NCI-H460 (cell line): ENCODE measurements at places on chromosomes 7 and 10.

GRCh38 chr7:27723085-27723484, 16.9 kb upstream of the TAX1BP1 start:
- peak; percentile 53 for DNase-seq

DNA sequence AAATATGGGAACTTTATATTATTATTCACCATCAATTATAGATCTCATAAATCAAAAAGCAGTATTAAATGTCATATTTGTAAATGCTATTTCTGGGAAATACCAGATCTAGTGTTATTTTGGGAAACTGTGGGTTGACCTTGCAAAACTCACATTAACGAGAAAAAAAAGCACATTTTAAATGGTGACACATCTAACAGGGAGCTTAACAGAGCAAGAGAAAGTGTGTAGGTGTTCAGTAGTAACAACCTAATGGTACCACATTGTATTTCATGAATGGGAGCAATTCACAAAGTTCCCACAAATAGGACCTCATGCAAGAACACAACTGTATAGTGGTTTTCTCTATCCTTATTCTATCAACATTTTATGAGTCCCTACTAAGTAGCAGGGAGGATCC, 26.2 kb upstream of the HDAC9 start:
- no peak for DNase-seq

- DNase-seq: no peak
These were observed 135.4 kb upstream of the PRPS1L1 start for GRCh38 chr7:18163091-18163490.

DNA sequence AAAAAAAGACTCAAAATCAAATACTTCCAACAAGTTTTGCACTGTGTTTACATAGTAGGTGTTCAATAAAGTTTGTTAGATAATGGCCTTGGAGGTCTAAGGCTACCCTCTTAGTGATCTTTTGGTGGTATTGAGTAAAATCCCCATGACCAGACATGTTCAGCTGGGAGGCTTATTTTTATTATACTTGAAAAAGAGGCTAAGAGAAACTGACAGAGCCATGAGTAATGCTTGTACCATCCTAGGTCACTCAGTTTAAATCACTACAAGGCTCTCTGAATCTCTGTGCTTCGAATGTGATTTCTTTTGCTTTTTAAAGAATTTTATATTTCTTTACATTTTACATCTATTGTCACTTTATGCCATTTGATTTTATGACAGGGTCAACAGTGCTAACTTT, 90.5 kb downstream of the TWIST1 start:
- DNase-seq: no peak

DNA sequence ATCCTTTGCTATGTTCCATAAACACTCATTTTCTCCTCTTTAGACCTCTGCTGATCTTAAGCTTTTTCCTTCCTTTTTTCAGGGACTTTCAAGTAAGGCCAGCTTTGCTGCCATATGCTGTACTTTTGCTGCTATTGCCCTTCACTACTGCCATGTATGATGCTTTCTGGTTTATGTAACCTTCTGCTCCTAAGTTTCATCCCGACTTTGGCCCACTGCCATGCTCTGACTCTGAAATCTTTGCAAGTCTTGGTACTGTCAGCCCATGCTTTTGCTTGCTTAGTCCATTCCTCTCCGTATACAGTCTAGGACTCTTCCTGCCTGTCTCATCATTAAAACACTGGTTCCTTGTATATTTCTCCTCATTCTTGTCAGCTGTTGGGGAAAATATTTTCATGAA, 152.4 kb downstream of the RNF133 start:
- DNase-seq: no peak

DNA sequence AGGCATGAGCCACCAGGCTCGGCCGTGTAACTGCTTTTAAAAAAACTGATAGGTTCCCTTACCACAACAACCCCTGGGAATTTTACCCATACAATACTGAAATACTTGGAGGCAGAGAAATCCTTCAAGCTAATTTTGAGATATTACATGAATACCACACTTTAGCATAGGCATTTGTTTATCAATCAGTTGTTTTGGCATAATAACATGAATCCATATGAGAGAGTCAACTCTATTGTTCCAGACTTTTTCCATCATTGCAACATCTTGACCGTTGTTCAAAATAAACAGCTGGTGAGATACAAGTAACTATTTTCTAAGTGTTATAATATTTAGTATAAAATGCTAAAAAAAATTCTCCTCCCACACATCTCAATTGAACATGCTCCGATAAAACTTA, 36.8 kb downstream of the LAMB4 start:
- DNase-seq: no peak

DNA sequence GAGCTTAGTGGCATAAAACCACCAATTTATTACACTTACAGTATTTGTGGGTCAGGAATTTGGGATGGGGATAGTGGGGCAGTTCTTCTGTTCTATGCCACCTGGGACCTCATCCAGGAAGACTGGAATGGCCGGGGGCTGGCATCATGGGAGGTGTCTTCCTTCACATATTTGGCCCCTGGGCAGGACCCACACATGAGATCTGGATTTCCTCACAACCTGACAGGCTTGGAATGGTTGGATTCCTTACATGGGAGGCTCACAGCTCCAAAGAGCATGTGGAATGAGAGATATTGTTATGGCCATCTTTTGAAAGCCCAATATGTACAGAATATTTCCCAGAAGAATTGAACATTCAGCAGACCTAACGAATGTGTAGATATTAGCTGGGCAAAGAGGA, 21.9 kb downstream of the LSMEM1 start:
- DNase-seq: no peak

GRCh38 chr7:26614503-26614902, 249.9 kb downstream of the SKAP2 start:
- no peak for DNase-seq

DNA sequence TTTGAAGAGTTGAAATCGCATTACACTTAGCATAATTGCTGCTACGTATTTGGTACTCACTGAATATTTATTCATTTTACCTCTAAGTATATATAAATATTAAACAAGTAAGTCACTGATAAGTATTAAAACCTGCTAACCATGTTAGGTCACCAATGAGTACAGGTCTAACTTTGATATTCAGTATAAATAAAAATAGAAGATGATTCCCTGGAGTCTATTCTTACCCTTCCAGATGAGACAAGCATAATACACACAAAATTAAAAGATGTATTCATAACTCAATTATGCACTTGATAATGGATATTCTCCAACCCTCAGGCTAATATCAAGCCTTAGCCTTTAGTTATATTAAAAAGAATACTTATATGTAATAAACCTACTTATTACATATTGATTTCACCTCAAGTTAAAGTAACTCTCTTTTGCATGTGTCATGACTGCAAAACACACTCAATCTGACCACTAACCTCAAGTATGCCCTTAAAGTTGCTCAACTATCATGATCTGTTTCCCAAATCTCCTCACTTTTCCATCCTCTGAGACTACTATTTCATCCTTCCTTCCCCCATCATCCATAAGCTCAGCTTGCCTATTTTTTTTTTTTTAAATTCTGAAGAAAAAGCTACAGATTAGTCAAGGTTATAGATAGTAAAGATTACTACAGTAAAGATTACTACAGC, 46.8 kb downstream of the IPMK start:
- no peak for DNase-seq

DNA sequence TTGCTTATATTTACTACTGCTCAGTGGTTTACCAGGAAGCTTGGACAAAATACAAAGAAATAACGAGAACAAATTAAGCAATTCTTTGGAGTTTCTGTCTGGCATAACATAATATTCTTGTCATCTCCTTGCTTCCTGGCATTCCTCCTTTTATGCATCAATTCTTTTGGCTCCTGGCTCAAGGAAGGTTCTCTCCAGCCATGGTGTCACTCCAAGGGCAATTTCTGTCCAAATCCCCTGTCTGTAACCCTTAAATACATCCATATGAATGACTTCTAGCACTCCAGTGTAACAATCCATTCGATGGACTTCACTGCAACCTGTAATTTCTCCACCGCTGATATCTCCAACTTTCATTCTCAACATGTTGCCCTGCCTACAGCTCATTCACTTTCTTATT, 617.7 kb upstream of the ANKRD30A start:
- no peak for DNase-seq

- DNase-seq: no peak
These were observed 14.0 kb upstream of the CYP3A7 start for GRCh38 chr7:99748846-99749579.

DNA sequence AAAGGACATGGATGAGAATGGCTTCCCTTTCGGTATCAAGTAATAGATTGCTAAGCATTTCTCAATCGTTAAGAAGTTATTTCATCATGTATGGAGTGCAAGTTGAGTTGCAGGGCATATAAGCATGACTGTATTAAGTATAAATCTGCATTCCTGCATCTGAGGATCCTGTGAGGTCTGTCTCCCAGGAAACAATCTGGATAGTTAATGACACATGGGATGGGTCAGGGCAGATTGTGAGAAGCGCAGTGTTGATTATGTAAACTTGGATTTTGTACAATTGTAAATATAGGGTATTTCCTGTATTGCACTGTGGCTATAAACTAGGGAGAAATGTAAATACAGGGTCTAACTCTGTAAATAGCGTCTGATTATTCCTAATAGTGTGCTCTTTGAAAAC, 102.6 kb downstream of the PLXDC2 start:
- DNase-seq: no peak
